T-cell (primary cell): ENCODE measurements at places on chromosomes 7 and 10. TPM values are rescaled to one million over a fixed set of nuclear protein-coding genes. Genes with fewer than 3 reads are reported as not detected.

- DNase-seq = no peak
Observed at GRCh38 chr7:99406557-99406956, 1.8 kb downstream of the PDAP1 start.

Gene ABCA13
- total RNA-seq = 0.22 TPM

GRCh38 chr10:132117146-132117545 lies 51.4 kb downstream of the JAKMIP3 start:
- DNase-seq = no peak

Gene LBX1
- not detected for total RNA-seq

GRCh38 chr7:78055001-78055573 lies 256.5 kb downstream of the PHTF2 start:
- no peak for DNase-seq

- peak; percentile 62 for DNase-seq
Observed at GRCh38 chr10:79331709-79332108, 15.6 kb upstream of the PPIF start.

- DNase-seq = no peak
Observed at GRCh38 chr7:100095704-100096103, 5.5 kb downstream of the MCM7 start.

DNA sequence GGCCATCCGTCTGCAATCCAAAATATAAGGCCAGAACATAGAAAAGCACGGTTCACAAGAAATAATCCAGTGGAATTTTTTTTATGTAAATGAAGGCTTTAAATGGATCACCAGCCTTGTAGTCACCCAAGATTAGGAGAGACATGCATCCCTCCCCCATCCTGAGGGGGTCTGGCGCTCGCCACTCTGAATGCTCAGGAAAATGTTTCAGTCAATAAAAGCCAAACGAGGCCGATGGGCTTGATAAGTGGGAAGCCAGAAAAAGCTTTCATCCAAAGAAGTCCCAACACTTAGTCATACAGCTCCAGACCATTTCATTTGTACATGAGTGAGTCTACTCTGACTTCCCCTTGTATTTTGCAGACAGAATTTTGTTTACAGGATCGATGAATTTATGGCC lies 631.8 kb downstream of the GRID1 start:
- no peak for DNase-seq

Gene IFT22
- total RNA-seq = 4.9 TPM

- no peak for DNase-seq
Observed at GRCh38 chr10:1968257-1969033, 231.1 kb upstream of the ADARB2 start.

- no peak for DNase-seq
Observed at GRCh38 chr10:110239892-110240291, 32.5 kb downstream of the MXI1 start.

Gene DOCK1
- 0.28 TPM for total RNA-seq

DNA sequence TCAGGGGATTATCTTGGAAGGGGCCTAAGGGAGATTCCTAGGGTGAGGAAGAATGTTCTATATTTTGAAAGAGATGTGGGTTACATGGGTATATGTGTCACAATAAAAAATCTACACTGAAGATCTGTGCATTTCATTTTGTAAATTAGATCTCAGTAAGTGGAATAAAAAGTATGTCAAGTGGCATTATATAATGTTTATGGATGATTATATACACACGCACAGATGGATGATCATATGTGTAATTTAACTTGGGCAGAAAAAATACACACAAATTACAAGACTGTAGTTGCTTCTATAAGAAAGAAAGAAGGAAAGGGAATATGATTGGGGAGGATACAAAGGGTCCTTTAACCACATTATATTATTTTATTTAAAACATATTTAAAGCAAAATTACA lies 18.5 kb downstream of the ASZ1 start:
- DNase-seq = no peak

Gene CHCHD3
- 33.7 TPM for total RNA-seq

DNA sequence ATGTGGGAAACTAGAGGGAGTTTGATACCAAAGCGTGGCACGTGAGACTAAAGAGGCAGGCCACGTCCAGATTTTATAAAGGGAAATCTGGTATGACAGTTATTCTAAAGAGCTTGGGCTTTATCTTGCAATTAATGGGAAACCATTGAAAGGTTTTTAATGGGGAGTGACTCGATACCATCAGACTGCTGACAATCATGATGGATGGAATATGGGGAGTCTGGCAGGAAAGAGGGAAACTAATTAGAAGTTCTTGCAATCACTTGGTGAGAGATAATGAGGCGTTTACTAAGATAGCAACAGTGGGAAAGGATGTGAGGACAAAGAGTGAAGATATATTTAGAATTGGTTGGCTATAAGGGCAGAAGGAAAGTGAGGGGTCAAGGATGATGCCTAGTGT lies 94.0 kb downstream of the MBL2 start:
- DNase-seq = no peak

- DNase-seq = no peak
Observed at GRCh38 chr7:26865094-26865388, 651 bp upstream of the SKAP2 start.

- peak; percentile 1 for DNase-seq
Observed at GRCh38 chr10:91409069-91409868, 875 bp upstream of the HECTD2 start.

Gene FEZF1
- not detected for total RNA-seq

GRCh38 chr7:46534664-46535588 lies 613.9 kb upstream of the IGFBP3 start:
- DNase-seq = no peak

DNA sequence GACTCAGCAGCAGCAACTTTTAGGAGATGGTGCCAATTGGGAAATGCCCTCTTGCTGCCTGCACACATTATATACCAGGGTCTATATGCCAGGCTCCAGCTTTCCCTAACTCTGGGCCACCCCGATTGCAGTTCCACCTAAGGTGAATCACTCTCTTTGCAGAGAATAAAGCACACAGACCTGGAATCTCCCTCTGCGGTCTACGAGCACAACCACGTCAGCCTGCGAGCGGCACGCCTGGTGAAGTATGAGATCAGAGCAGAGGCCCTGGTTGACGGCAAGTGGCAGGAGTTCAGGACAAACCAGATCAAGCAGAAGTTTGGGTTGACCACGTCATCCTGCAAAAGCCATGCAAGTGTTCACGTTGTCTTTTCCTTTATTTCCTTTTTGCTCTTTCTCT lies 38.2 kb upstream of the PLEKHA1 start:
- no peak for DNase-seq

- no peak for DNase-seq
Observed at GRCh38 chr7:4687956-4688355, 5.9 kb downstream of the FOXK1 start.

- no peak for DNase-seq
Observed at GRCh38 chr7:133060004-133060403, 21.9 kb downstream of the CHCHD3 start.

DNA sequence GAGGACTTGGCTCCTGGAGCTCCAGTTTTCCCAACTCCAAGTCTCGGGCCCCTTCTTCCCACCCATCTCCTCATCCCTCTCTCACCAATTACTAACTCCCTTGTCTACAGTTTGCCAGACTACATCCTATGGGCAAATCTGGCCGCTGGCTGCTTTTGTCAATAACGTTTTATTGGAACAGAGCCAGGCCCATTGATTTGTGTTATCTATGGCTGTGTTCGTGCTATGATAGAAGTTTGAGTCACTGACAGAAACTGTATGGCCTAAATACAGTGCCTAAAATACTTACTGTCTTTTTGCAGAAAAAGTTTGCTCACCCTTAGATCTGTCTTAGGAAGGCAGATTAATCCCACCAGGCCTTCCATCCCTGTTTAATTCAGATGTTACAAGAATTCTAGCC lies 71.3 kb downstream of the PIP4K2A start:
- DNase-seq = no peak

DNA sequence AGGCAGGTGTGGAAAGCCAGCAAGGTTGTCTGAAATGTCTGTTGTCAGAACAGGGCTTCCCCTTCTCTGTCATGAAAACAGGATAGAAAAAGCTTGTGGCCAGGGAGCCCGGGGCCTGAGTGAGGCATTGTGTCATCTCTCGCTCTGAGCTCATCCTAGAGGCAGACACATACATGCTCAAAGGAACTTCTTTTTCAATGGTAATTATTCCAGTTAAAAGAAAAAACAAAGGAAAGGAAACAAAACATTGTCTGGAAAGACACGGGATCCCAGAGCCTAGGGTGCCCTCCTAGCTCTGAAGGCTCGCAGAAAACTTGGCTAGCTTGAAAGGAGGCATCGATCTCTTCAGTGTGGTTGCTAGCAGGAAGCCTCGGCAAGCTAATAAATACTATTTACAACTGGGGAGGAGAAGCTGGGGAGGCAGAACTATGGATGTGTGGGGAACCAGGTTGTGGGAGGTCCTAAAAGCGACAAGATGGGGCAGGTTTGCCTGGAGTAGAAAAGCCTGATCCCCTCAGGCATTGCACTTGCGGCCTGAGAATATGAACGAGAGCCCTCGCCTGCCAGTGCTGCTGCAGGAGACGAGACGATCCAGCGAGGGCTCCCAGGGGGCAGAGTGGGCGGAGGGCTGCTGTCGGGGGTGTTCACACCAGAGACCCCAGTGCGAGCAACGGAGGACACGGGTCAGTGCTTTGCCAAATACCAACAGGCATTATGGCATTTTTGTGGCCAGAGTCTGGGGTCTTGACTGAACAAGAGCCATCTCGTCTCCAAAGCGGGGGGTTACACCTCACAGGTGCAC lies 32.8 kb upstream of the DGKI start:
- DNase-seq = no peak

DNA sequence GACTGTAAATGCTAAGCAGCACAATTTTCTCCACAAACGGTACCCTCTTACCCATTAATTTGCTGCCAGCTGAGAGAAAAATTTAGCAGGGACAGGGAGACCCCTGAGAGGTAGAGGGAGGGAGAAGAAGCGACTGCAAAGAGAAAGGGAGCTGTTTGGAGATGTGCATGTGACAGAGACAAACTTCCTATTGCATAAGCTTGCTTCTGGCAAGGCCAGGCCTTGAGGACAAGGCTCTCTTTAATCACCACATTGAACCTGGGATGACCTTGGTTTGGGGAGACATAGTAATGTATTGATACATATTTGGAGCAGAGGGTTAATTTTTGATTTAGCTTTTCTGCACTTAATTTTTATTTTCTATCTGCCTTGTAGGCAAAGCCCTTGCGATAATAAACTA lies 31.1 kb upstream of the HIBADH start:
- no peak for DNase-seq

DNA sequence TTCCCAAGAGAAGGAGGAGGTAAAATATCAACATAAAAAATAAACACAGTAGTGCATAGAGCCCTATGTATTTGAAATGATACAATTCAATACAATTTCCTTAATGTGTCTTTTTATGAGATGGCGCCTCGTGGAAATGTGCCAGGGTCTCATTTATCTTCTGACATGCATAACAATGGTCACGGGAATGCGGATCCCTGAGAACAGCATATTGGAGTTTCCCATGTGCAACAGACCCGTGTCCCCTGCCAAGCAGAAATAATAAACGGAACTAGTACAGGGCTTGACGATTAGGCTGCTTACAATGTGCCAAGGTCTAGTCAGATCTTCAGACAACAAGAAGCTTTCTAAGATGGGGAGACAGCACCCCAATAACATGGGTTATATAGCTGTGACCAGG lies 217.9 kb downstream of the ARHGAP21 start:
- no peak for DNase-seq

DNA sequence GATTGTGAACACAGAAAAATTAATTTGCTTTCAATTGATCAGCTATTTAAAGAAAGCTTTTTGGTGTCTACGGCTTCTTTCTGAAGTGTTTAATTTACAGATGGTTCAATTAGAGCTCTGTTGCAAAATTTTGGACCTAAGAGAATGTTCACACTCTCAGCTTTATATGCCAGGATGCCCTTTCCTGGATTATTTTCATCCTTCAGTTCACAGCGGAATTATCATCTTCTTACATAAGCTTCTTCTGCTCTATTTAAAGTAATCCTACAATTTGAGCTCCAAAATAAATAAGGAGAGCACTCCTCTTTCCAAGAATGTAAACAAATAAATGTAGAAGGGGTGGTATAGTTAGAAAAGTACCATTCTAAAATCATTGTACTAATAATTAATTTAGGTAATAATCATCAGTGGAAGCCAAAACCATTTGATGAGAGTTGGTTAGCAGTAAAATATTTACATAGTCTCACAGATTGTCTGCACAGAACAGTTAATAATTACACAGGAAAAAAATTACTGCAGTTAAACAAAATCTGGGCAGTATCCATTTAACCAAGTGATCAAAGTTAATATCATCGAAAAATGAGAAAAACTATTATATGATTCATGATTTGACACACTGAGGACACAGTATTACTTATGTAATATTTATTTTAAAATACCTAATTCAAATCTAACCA lies 298.0 kb upstream of the TMEM229A start:
- no peak for DNase-seq

- no peak for DNase-seq
Observed at GRCh38 chr7:135467207-135467711, 42.6 kb downstream of the CNOT4 start.

DNA sequence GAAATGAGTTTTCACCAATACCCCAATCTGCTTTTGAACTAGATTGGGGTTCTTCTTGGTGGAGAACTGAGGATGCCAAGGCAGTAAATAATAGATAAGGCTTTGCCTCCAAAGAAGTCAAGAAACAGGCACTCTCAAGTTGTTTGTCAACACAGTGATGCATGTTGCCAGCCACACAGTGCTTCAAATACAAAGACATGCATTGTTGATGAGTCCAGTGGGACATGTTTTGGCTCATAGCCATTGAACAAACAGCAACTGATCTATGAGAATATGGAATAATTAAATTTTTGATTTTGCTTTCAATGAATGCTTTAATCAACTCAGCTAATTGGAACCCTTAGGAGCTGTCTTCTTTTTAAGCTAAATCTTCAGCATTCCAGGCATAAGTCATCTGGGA lies 346.4 kb downstream of the THSD7A start:
- DNase-seq = no peak

DNA sequence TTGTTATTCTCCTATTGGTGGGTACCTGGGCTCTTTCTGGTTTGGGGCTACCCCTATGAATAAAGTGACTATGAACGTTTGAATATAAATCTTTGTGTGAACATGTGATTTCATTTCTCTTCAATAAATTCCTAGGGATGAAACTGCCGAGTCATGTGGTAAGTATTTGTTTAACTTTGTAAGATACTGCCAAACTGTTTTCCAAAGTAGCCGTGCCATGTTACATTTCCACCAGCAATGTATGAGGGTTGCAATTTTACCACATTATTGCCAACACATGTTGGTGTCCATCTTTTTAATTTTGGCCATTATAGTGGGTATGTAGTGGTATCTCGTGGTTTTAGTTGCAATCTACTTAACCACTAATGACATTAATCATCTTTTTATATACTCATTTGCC lies 94.7 kb downstream of the ZNRF2 start:
- DNase-seq = no peak

DNA sequence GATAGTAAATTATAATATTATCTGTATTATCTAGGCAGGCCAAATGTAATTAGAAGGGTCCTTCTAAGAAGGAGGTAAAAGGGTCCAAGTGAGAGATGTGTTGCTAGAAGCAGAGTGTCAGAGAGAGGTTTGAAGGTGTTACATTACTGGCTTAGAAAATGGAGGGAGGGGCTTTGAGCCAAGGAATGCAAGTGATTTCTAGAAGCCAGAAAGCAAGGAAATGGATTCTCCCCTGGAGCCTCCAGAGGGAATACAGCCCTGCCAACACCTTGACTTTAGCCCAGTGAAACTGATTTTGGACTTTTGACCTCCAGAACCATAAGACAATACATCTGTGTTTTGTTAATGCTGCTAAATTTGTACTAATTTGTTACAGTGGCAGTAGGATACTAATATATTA lies 97.9 kb upstream of the IL6 start:
- no peak for DNase-seq

Gene CNPY1
- total RNA-seq = not detected

- no peak for DNase-seq
Observed at GRCh38 chr7:44846816-44847508, 925 bp downstream of the H2AZ2 start.

Gene CLCN1
- total RNA-seq = not detected

- no peak for DNase-seq
Observed at GRCh38 chr10:88386204-88386788, 196.8 kb downstream of the RNLS start.
